ENCODE measurements at places on chromosomes 3 and 15.

DNA sequence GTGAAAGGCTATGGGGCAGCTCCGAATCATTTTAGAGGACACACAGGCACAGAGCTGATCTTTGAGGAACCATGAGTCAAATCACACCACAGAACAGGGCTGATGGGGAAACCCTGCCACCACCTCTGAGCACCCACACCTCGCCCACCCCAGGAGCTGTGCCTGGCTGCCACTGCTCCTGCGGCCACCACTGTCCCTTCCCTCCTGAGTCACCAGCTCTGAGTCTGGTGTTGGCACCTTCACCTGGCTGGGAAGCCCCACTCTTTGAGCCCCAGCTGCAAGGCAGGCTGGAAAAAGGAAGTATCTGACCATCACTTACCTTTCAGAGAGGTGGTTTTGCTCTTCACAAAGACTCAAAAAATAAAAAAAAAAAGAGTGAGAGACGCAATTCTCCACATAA is 63.6 kb upstream of the MEF2A start:
- no peak for DNase-seq

GRCh38 chr3:154921351-154921750 is 158.8 kb upstream of the MME start:
- DNase-seq, result no peak

- DNase-seq, result peak; percentile 73
Measured at GRCh38 chr3:13879946-13880810, at the start of gene WNT7A. TSS of gene WNT7A (minus strand) at chr3:13880071. CDS start at chr3:13879816, 255 bp downstream.

- DNase-seq, result no peak
Measured at GRCh38 chr3:57068437-57069089, 8.1 kb downstream of the SPATA12 start.

DNA sequence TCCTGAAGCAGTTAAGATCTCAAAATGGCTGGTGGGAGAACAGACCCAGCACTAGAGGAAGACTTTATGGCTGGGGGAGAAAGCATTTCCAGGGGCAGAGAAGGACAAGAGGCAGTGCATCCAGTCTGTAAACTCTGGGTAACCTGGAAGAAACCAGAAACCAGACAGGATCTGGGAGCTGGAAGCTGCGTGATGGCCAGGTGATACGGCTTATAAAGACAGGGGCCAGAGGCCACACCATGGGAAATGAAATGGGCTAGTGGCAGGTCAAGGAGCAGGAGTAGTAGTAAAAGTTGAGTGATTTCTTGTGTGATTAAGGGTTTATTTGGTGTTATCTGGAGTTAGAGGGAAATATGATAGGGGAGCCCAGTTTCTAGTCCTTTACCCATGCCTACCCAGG is 144.7 kb upstream of the ARRDC4 start:
- no peak for DNase-seq

GRCh38 chr3:168881804-168882203 is 781.7 kb downstream of the MECOM start:
- no peak for DNase-seq

- DNase-seq, result no peak
Measured at GRCh38 chr15:88839146-88839545, 35.9 kb downstream of the ACAN start.
